ENCODE measurements at places on chromosomes 7 and 10.

DNA sequence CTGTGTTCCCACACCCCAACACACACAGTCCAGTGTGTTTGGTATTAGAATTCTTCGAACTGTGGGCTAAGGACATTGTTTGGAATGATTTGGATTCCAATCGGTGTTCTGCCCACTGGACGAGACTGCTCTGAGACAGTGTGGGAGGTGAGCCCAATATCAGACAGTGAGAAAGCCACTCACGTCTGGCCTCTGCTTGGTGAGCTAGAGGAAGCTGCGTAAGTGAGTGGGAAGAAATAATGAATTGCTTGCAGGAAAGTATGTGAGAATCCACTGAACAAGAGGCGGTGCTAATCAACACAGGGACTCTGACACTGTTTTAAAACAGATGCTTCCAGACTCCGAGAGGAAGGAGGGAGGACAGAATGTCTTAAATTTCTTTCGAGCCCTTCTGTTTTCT lies 675.0 kb upstream of the ANKRD30A start:
- DNase-seq, result no peak

GRCh38 chr7:2814186-2814945 lies 29.7 kb downstream of the GNA12 start:
- DNase-seq, result no peak

- DNase-seq, result no peak
Observed at GRCh38 chr10:72875250-72876055, 18.1 kb upstream of the OIT3 start.

DNA sequence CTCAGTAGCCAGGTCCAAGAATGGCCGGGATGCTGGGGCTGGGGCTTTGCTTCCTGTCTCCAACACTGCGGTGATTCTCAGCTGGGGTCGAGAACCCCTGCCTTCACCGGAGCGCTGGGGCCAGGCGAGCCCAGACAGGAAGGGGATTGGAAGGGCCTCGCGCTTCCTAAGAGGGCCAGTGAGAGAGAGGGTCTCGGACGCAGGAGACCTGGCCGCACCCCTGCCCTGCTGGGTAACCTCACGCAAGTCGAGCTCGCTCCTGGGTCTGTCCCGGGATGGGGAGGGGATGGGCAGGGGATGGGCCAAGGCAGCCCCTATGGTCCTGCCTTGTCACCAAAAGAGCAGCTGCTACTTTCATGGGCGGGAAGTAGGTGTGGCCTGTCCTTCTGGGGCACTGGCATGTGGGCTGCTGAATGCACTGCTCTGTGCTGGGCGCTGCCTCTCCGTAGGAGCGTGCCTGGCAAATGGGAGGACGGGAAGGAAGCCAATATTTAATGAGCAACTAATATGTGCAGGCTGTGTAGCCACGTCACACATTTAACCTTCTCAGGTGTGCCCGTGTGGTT lies 20.0 kb downstream of the KCNK18 start:
- peak; percentile 44 for DNase-seq

- no peak for DNase-seq
Observed at GRCh38 chr7:25559581-25560367, 331.5 kb upstream of the NPVF start.

DNA sequence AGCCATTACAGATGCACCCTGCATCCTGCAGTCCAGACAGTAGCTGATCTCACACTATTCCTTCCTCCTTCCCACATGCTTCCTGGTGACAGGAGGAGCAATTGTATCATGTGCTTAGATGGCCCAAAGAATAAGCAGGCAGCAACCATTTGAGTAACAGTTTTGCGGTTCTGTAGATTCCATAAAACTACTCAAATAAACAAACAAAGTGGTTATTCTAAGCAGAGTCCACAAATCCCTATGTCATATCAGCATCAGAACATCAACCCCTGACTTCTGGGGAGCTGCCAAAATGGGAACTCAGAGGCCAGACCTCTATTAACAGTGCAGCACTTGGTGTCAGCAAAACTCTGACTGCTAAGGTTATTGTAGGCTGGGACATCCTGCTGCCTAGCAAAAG lies 226.0 kb downstream of the SORCS1 start:
- no peak for DNase-seq

- DNase-seq, result no peak
Observed at GRCh38 chr7:36277249-36277542, 112.5 kb upstream of the ANLN start.
